Panc1 (cell line): ENCODE measurements at places on chromosomes 11 and 22. TPM values are rescaled to one million over a fixed set of nuclear protein-coding genes. Genes with fewer than 3 reads are reported as not detected.

- DNase-seq: no peak
These were observed 332.4 kb upstream of the ARHGAP42 start for GRCh38 chr11:100354736-100355135.

- no peak for DNase-seq
These were observed 358.3 kb downstream of the NXPE2 start for GRCh38 chr11:115036406-115037180.

GRCh38 chr22:45451972-45452371 is 38.5 kb downstream of the RIBC2 start:
- DNase-seq: no peak

DNA sequence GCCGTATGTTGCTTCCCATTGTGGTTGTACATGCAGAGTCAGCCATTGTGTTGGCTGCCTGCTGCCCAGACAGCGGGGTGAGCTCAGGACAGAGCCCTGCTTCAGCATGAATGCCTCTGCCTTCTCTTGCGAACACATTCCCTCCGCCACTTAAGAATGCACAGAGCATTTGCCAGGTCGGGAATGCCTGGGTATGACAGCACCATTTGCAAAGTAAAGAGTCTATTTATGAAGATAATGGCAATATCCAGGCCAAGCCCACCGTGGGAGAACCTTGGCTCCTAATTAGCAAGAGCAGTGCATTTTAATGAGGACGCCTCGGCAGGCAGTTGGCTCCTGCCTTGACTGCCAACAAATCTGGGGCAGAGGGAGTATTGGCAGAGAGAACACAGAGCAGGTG is 62.5 kb upstream of the SORL1 start:
- no peak for DNase-seq

DNA sequence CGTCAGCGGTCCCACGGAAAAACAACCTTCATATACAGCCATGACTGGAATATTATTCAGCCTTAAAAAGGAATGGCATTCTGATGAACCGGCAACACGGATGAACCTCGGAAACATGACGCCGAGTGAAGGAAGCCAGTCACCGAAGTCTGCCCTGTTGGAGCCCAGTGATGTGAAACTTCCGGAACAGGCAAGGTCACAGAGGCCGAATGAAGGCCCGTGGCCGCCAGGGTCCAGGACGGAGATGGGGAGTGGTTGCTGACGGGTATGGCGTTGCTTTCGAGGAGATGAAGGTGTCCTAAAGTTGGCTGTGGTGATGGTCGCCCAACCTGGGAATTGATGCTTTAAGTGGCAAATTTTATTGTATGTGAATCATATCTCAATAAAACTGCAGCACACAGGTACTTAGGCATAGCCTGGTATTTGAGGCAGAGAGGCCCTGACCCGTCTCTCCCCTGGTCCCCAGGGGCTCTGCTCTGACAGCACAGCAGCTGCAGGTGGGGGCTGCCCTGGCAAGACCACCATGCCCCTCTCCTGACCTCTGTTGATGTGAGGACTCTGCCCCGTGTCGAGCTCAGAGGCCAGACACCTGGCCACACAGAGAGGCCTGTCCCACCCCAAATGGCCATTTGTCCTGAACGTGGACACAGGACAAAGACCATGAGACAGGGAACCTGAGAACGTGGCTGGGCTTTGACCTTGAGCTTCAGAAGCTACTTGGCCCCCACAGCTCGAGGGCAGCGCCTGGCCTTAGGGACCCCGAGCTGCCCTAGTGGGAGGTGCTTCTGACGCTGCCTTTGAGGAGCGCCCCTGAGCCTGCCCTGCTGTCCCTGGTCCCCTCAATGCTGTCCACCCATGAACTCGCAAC is 1090.8 kb downstream of the BRD1 start:
- DNase-seq: no peak

- DNase-seq: no peak
These were observed 77.1 kb downstream of the SCUBE1 start for GRCh38 chr22:43266076-43266475.

DNA sequence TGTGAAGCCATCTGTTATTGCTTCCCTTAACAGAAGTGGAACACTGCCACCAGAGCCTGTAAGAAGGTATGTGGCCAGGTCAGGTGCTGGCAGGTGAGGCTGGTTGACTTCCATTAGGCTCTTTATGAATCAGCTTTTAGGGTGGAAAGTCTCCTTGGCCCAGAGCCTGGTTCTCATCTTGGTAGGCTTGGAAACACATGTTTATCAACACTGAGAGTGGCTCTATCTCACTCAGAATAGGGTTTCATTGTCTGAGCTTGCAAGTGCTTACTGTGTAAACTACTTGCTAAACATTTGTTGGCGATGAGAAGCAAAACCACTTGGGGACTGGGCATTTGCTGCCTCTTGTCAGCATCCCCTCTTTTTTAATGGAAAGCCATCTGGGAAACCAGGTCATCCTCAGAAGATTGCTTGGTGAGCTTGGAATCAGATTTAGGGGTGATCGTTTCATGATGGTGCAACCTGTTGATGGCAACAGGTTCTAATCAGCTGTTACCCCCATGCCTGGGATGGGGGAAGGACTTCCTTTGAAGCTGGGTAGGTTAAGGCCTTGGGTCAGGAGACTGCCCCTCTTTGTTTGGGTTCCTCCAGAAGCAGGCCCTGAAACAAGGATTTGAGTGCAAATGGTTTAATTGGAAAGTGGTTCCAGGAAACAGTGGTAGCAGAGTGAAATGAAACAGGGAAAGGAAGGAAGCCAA is 75.0 kb upstream of the AMPD3 start:
- DNase-seq: no peak

Gene TEAD1
- total RNA-seq: 102 TPM

DNA sequence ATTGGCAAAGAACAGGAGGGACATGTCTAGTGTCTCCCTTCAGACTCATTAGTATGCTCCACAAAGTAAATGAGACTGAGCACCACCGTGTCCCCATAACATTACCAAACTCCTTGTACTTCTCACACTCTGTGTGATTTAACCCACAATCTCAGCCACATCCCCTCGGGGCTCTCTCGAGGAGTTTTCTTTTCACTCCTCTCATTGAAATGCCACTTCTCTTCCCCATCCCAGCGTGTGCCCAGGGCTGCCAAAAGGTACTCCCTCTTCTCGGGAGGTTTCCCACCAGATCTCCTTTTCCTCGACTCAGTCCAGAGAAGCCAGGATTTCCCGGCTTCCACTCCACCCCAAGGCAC is 1.1 kb downstream of the RBFOX2 start:
- no peak for DNase-seq

Gene RASGRP2
- total RNA-seq: 3.7 TPM

DNA sequence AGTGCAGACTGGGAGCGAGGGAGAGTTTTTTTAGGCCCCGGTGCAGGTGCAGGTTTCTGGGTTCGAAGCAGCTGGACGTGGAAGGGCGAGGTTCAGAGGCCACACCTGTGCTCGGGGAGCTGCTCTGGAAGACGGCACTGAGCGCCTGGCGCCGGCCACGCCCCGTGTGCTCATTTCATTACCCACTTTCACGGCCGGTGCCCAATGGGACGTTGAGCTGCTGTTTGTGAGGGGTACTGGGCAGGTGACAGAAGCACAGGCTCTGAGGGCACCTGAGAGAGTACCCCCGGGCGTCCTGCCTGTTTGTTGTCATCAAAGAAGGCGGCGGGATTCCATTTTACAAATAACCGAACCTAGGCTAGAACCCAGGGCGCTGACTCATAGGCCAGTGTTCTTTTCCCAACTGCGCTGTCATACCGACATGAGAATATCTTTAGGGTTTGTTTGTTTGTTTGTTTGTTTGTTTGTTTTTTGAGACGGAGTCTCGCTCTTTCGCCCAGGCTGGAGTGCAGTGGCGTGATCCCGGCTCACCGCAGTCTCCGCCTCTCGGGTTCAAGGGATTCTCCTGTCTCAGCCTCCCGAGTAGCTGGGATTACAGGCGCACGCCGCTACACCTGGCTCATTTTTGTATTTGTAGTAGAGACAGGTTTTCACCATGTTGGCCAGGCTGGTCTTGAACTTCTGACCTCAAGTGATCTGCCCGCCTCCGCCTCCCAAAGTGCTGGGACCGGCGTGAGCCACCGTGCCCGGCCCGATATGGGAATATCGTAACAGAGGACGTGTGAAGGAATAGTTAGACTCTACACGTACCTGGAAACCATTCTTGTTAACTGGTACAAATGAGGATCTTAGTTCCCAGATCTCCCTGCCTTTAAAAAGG is 16.6 kb upstream of the SPTBN2 start:
- DNase-seq: no peak

DNA sequence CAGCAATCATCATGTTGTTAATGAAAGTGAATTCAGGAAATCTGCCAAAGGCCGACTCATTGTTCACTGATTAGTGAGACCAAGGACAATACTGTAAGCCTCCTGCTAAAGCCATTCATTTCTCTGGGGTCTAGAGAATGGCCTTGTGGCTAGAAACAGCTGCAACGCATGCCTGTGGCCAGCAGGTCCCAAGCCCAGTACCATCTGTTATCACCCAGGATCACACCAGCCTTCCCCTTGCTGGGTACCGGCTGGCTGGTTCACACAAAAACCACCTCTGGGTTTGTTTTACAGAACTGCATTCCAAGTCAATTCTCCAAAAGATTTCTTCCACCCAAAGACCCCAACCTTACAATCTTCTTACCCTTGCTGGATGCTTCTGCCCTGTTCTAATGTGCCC is 1.1 kb downstream of the PLAAT5 start:
- DNase-seq: no peak

Gene MYRF
- total RNA-seq: 2.8 TPM

DNA sequence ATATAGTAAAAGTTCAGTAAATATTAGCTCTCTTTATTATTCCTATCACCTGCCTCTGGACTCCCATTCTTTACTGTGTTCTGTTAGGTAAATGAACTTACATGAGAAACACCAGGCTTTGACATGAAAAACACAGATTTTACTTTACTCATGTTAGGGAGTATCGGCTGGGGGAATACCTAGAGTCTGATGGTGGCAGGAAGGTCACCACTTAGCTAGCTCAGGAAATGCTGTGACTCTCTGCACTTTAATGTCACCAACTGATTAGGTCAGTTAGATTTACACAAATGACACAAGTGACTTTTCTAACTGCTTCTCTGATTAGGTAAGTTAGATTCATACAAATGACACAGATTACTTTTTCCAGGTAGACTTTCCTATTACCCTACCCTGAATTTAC is 225.1 kb downstream of the SWAP70 start:
- DNase-seq: no peak

Gene KCNQ1
- 1.0 TPM for total RNA-seq

Gene LARGE2
- 1.4 TPM for total RNA-seq

DNA sequence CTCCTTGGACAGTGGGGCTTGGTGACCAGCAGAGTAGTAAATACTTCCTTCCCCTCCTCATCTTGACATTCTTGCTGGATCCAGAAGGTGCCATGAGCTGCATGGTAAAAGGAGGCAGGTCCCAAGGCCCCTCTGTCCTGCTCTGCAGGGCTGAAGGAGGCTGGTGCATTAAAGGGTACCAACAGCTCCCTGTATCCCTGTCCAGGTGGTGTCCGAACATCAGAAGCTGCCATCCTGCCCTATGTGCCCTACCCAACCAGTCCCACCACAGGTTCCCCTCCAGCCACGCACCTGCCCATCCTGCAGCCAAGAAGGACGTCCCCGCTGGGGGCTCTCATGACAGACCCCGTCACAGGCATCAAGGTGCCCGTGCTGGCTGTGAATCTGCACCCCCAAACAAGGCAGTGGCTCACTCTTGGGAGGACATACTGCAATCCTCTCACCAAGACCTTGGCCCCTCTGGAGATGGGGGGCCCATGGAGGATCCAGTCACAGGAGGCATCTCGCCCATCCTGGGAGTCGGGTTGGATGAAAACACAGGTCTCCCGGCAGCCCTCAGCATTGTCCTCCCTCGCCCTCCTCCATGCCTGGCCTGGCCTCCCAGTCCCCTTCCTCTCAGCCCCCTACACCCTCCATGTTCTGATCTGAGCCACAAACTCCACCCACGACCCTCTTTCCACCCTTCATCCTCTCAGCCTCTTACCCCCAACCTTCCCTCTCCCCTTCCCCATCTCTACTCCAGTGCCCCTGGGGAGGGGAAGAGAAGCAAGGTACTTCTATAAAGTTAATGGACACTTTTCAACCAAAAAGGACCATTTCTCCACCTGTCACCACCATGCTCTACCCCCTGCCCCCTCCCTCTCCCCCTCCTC is 55.1 kb downstream of the BTG4 start:
- no peak for DNase-seq

DNA sequence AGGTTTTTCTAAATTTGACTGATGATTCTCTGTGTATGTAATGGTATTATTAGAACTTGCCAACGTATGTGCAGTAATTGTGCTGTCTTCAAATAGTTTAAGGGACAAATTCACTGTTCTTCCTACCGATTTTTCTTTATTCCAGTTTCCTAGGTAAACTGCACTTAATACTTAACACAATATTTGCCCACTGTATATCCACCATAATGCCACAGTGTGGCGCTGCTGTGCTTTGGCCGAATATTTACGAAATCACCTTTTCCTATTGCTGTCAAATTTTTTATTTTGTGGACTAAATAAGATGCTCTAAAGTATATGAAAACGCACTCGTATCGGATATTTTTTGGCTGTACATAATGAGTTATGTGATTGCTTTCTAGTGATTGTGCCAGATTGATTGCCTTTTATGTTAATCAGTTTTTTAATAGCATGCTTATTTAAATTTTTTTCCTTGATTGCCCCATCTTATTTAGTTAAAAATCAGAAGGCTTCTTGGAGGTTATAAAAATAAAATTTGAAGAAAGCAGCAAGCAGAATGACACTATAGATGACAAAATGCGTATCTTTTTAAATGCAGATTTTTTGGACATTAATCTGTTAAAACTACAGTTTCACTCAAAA is 10.5 kb downstream of the AASDHPPT start:
- DNase-seq: peak; percentile 32

- DNase-seq: no peak
These were observed 206.4 kb downstream of the DBX1 start for GRCh38 chr11:19953909-19954308.

Gene JHY
- 10.1 TPM for total RNA-seq

DNA sequence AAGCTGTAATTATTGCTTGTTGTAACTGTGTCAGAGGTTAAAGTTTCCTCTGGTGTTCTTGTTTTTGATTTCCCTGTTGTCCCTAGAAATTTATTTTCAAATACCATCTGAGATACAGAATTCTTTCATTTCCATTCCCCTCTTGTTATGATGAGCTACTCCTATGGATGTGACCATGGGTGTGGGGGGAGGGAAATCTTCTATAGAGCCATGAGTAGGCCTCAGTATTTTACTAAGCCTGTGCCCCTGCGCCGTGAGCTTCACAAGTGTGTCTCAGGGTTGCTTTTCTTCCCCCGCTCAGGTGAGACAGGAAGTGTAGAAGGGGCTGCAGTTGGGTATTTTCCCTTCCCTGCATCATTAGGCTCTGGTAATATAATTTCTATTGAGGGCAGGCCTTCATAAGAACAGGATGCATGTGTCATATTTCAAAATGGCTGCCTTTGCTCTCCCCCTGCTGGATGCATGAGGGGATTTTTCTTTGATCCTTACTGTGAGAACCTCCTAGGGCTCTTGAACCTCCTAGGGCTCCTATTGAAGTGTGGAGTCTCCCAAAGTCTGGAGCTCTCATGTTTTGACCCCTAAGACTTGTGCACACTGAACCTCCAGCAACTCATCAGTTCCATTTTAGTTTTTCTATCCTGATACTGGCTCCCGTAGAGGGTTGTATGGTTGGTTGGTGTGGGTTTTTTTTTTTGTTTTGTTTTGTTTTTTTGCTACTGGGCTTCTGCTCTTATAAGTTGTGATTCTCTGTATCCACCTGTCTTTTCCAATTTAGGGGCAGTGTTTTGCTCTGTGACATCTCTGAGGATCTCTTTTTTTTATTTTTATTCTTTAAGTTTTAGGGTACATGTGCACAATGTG is 658.2 kb downstream of the NTM start:
- peak; percentile 4 for DNase-seq

Gene POU2AF2
- total RNA-seq: not detected

- DNase-seq: no peak
These were observed 55.5 kb upstream of the GRAMD1B start for GRCh38 chr11:123374622-123374968.

GRCh38 chr11:130633466-130633865 is 185.0 kb downstream of the ADAMTS15 start:
- no peak for DNase-seq

Gene DLG2
- 4.2 TPM for total RNA-seq
